Fibroblast of skin of right quadriceps (primary cell): ENCODE measurements at places on chromosomes 7 and 10.

GRCh38 chr10:4754143-4754542, 71.9 kb upstream of the AKR1E2 start:
- no peak for DNase-seq

- DNase-seq: peak; percentile 20
These were observed 975.2 kb downstream of the SORCS1 start for GRCh38 chr10:106189292-106189691.

DNA sequence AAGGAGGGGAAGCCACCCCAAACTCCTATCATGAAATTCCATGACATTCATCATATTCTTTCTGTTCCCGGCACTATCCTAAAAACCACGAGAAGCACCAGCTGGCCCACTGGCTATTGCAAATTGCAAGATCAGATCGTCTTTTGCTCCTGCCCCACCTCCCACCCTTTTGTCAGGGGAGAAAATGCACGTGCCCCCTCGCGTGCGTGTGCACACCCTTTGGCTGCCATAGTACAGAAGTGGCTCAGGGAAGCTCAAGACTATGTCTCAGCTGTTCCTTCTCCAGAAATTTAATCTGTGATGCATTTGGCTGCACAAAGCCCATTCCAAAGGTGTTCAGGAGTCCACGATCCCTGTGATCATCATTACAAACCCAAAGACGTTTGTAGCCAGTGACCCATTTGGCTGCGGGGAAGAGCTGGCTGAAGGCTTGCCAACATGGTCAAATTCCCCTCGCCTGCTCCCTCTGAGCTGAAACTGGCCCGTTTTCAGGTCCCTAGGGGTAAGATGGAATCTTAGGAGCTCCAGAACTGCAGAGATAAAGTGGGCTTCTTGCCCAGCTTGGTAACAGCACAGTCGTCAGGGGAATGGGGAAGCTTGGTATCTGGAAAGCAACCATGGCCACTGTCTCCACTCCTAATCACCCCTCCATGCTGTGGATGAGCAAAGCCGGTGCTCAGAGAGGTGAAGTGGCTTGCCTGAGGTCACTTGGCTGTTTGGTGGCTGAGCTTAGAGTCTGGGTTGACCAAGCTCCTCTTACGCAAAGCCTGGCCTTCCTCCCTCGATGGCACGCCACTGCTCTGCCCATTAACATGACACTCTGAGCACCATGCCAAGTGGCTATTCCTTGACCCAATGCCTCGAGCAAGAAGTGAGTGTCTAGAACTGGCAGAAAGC, 155.4 kb downstream of the NEURL1 start:
- DNase-seq: peak; percentile 76

DNA sequence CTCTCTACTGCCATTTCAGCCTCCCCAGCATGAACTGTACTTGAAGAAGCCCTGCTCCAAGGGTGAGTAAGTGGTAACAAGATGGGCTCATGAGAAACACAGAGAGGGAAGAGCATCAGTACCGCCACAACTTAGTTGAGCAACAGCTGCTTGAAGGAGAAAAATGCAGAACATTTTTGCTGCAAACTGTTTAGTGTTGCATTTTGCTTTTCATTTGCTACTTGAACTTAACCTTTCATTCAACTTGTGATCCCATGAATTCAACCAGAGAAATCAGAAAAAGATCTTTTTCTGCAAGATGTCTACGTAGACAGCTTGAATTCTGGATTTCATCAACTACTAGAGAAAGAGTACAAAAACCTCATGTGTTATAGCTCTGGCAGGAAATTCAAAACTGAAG, 40.7 kb downstream of the ANK3 start:
- peak; percentile 38 for DNase-seq

GRCh38 chr7:155860840-155861479, 48.7 kb upstream of the SHH start:
- peak; percentile 8 for DNase-seq

DNA sequence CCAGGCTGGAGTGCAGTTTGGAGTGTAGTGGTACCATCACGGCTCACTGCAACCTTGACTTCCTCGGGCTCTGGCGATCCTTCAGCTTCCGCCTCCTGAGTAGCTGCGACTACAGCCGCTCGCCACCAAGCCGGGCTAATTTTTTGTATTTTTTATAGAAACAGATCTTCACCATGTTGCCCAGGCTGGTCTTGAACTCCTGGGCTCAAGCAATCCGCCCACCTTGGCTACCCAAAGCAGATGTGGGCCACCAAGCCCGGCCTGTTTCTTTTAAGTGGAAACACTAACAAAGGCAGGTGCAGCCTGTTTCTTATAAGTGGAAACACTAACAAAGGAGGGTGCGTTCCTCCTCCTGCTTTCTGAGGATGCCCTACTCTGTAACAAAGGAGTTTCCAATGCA, 18.2 kb downstream of the PRF1 start:
- DNase-seq: no peak

- peak; percentile 22 for DNase-seq
These were observed 91.3 kb downstream of the CPXM2 start for GRCh38 chr10:123800289-123800688.

DNA sequence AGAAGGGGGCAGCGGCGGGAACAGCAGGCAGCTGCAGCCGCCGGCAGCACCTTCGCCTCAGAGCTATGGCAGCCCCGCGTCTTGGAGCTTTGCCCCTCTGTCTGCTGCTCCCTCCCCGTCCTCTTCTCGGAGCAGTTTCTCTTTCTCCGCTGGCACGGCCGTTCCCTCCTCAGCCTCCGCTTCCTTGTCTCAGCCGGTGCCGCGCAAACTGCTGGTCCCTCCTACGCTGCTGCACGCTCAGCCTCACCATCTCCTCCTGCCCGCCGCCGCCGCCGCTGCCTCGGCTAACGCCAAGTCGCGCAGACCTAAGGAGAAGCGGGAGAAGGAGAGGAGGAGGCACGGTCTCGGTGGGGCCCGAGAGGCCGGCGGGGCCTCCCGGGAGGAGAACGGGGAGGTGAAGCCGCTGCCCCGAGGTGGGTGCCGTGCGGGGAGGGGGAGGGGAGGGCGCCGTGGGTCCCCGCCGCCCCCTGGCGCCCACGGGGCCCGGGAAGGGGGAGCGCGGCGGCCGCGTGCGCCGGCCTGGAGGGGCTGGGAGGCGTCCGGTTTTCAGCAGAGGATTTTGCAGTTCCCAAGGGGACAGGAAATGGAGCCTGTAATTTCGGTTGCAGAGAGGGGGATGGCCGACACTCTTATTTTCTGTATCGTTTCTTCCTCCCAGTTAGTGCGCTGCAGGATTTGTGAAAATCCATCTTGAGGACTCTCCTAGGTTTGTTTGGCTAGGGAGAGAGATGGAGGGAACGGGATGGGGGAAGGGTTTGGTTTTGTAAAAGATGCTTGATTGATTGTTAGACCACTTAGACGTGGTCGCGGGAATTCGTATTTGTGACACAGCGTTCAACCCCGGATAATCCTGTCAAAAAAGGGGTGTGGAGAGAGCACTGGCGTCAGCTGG, 630 bp downstream of the RSBN1L start:
- peak; percentile 55 for DNase-seq

- no peak for DNase-seq
These were observed 222.7 kb downstream of the CACNB2 start for GRCh38 chr10:18362892-18363291.

- no peak for DNase-seq
These were observed 19.3 kb downstream of the PRSS2 start for GRCh38 chr7:142790056-142790455.

DNA sequence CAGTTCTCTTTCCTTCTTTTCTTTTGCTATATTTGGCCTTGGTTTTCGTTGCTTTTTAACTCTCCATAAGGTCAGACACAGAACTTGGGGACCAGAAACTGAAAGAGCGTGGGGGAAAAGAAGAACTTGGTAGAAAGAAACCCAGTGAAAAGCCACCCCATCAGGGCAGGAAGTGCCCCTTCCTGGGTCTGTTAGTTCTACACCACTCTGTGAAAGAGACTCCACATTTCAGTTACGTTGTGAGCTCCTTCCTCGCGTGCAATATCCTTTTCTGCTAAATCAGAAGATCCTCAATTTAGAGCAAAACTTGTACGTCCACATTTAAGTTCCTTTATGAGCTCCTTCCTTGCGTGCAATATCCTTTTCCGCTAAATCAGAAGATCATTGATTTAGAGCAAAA, 220.6 kb upstream of the FOXK1 start:
- no peak for DNase-seq

DNA sequence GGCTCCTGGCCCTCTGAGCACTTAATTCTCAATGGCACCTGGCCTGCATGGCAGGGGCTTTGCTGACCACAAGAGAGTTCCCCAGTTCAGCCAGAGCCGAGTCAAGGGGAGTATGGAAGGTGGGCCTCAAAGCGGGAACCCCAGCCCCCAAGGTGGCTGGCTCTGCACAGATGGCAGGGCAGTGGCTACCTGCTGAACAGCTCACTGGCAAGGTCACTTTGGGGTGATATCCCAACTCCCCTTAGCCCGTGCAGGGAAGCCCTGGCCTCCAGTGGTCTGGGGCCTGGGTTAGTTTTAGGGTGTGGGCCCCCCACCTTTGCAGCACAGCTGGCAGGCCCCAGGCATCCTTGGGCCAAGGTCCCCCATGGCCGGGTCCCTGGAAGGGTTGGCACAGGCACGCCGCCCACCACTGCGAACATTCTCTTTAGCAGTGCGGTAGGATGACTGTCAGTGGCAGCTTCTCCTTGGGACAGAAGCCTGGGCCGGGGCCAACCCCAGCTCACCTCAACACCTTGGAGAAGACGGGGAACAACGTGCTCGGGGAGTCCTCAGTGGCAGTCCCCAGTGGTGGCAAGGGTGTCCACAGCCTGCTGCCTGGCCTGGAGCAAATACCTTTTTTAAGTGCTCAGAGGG, 36.8 kb downstream of the PPIF start:
- DNase-seq: no peak

- no peak for DNase-seq
These were observed 398.6 kb upstream of the AUTS2 start for GRCh38 chr7:69199661-69200060.

- DNase-seq: no peak
These were observed 23.3 kb downstream of the KMT2E start for GRCh38 chr7:105037319-105037718.

DNA sequence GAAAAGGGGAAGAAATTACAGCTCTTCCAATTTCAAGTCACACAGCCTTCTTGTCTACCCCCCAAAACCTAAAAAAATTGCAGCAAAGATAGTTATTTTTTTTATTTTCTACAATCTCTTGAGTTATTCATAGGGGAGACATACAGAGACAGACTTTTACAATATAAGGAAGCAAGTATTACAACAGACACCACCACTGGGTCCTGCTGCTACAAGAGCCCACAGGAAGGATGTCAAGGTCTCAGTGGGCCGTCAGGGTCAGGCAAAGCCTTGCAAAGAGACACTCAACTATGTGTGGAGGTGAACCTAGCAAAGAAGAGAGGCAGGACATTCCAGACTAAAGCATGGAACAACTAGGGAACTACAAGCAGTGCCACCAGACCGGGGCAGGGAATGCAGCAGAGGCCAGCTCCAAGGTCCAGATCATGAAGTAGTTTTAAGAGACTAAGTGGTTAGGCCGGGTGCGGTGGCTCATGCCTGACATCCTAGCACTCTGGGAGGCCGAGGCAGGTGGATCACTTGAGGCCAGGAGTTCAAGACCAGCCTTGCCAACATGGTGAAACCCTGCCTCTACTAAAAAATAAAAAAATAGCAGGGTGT, 28.2 kb upstream of the ZCCHC24 start:
- no peak for DNase-seq

- DNase-seq: peak; percentile 92
These were observed 73.8 kb downstream of the CUL1 start for GRCh38 chr7:148772297-148773089.

GRCh38 chr7:28718545-28718944, 239.6 kb downstream of the TRIL start:
- DNase-seq: no peak

DNA sequence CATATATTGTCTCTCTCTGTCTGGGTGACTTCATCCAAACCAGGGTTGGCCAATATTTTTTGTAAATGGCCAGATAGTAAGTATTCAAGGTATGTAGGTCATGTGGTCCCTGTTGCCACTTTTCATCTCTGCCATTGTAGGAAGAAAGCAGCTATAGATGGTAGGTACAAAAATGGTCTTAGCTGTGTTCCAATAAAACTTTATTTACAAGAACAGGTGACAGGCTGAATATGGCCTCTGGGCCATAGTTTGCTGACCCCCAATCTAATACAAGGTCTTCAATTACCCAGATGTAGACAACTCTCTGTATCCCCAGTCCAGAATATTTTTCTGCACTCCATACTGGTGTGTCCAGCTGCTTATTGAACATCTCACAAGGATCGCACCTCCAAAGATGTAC, 166.2 kb upstream of the FZD8 start:
- no peak for DNase-seq

DNA sequence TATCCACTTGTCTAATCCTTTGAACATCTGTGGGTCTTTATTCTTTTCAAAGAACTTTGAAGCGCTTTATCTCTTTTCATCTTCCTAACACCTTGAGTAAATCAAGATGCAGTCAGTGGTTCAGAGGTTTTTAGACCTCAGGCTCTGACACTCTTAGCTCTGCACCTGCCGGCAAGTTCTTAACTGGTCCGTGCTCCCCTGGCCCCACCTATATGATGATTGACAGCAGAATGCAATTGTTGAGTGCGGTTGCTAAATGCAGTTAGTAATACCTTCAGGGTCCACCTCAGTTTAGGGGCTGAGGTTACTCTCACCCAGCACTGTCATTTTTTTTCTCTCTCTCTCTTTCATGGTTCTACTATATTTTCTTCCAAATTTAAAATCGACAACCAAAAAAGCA, 854.2 kb upstream of the AUTS2 start:
- DNase-seq: no peak

GRCh38 chr10:8359467-8359866, 305.0 kb downstream of the GATA3 start:
- no peak for DNase-seq

DNA sequence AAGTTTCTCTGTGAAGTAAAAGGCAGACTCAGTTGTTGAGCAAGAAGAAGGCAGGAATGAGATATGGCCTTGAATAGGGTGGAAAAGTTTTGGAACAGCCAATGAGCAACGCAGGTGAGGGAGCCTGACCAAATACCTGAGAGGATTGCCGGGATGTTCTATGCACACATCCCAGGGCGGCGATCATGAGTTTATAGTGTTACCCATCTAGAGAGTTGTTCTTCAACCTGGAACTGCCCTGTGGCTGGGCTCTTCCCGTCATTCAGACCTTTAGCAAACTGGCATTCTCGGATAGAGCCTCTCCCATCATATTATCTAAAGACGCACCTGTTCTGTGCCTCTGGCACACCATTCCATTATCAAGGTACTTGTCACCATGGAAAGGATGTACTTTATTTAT, 103.0 kb upstream of the KIF5B start:
- no peak for DNase-seq

GRCh38 chr7:36734731-36735130, 10.4 kb upstream of the AOAH start:
- no peak for DNase-seq

DNA sequence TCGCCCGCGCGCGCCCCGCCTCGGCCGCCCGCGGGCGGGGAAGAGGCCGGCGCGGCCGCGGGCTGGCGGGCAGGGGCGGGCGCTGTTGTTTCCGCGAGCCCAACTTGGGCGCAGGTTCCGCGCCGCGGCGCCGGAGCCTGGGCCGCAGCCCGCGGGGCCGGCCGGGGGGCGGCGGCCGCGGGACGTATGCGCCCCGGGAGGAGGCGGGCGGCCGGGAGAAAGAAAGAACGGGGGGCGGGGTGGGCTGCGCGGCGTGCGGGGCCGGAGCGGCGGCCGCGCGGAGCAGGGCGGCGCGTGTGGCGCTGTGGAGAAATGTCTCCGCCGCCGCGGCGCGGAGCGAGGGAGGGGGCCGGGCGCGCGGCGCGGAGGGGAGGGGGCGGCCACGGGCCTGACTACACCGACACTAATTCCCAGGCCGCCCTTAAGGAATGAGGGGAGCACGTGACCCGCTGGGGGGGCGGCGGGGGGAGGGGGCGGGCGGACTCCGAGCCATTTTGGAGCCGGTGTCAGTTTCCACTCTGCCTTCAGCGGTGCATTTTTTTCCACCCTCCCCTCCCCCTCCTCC, at the start of gene BMI1:
BMI1 (plus strand) TSS at position 509 of the 565 bp plus-strand sequence. CDS start 5,351 bp downstream, outside the sequence.
- DNase-seq: peak; percentile 83
